Esophagus (tissue), 2 donors: ENCODE measurements at places on chromosomes 7 and 10. TPM values are rescaled to one million over a fixed set of nuclear protein-coding genes. Genes with fewer than 3 reads are reported as not detected.

Gene PRKRIP1
- polyA plus RNA-seq: 15.9 TPM

Gene NRCAM
- 0.35 TPM for polyA plus RNA-seq

Gene LEP
- 0.02 TPM for polyA plus RNA-seq

Gene CPN1
- polyA plus RNA-seq: not detected

Gene CLIP2
- 5.5 TPM for polyA plus RNA-seq

Gene CYP3A4
- 0.20 TPM for polyA plus RNA-seq

Gene LIPK
- 1.2 TPM for polyA plus RNA-seq

Gene CHRM2
- 0.04 TPM for polyA plus RNA-seq

Gene ATOH7
- polyA plus RNA-seq: 0.02 TPM

Gene CALML5
- 75.9 TPM for polyA plus RNA-seq

Gene BHLHA15
- polyA plus RNA-seq: 0.96 TPM

Gene AKR1D1
- polyA plus RNA-seq: not detected

Gene SPDYE2B
- polyA plus RNA-seq: not detected
